ENCODE measurements at places on chromosomes 2 and 18.

DNA sequence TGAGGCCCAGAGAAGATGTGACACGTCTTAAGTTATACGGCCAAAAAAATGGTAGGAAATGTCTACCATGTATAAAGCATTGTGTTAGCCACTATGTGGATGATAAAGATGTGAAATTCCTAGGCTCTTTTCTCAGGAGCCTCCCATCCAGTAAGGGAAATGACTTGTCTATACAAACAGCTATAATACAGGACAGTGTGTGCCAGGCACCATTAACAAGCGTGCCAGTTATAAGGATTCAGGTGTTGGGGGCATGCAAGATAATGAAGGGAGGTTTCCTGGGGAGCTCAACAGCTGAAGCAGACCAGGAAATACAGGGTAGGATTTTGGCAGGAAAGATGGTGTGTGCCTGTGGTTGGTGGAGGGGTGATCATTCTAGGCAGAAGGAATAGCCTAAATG is 37.6 kb downstream of the ALPK2 start:
- ATAC-seq = no peak

GRCh38 chr2:98395977-98396376 is 48.7 kb upstream of the INPP4A start:
- no peak for ATAC-seq

DNA sequence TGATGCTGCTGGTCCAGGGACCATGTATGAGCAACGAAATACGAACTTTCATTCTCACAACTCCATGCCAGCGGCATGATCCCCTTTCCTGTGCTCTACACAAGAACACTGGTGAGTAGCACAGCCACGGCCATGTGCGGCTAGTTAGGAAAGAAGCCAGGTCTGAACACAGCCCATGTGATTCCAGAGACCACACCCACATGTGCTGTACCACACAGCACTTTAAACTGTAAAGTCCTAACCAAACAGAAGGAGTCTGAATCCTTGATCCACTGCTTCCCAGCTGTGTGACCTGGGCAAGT is 33.0 kb upstream of the ACAA2 start:
- no peak for ATAC-seq

DNA sequence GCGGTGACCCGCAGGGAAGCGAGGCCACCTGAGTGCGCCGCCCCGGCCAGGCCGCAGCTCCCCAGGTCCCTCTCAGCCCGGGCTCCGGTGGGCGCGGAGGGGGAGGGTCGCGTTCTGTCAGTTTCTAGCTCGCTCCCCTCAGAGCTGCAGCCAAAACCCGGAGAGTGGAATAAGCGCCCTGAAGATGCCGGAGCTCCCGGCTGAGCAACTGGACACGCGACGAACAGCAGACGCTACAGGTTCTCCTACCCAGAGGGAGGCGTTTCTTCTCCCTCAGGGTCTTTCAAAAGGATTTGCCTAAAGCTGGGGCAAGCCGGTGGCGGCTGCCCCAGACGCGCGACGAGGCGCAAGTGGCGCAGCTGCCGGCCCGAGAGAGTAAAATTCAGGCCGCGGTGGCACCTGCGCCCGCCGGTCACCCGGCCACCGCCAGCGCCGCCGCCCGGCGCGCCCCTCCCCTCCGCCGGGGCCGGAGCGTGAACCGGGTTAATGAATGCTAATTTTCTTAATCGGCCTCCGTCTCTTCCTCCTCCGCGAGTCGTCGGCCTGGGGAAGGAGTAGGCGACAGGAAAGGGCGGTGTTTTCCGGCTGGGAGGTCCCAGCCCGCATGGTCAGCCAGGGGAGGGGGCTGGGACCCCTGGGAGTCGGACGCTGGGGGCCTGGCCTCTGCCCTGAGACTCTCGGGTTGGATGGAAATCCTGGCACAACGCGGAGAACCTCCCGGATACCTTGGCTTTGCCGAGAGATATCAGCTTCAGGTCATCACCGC is 845 bp upstream of the CDC42EP3 start:
- ATAC-seq = peak; percentile 71

DNA sequence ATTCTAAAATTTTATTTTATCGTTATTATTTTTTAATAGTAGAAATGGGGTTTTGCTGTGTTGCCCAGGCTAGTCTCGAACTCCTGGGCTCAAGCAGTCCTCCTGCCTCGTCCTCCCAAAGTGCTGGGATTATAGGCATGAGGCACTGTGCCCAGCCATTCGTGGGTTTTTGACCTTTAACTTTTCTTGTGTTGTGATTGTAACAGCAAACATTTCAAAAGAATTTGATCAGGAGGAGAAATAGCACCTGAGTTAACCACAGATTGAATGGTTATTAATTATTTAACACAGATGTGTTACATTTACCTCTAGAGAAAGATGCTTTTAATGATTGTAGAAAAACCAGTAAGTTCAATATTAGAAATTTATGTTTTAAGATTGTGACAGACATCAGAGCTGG is 132.0 kb downstream of the HAUS1 start:
- no peak for ATAC-seq

DNA sequence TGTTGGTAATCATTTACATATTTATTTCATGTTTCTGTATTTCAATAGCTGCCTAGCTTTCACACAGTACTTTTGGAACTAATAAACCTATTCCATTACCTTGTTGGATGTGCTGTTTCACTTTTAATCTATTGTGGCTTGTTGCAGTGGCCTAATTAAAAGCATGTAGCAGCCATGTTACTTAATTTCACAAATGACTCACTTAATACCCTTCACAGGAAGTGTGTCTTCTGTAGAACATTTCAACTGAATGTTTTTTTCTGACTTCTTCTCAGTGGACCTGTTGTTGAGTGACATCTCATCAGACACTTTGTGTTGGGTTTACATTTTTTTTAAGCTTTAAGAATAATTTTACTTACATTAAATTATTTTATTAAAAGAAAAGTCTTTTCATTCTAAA is 260.5 kb upstream of the THUMPD2 start:
- ATAC-seq = no peak

DNA sequence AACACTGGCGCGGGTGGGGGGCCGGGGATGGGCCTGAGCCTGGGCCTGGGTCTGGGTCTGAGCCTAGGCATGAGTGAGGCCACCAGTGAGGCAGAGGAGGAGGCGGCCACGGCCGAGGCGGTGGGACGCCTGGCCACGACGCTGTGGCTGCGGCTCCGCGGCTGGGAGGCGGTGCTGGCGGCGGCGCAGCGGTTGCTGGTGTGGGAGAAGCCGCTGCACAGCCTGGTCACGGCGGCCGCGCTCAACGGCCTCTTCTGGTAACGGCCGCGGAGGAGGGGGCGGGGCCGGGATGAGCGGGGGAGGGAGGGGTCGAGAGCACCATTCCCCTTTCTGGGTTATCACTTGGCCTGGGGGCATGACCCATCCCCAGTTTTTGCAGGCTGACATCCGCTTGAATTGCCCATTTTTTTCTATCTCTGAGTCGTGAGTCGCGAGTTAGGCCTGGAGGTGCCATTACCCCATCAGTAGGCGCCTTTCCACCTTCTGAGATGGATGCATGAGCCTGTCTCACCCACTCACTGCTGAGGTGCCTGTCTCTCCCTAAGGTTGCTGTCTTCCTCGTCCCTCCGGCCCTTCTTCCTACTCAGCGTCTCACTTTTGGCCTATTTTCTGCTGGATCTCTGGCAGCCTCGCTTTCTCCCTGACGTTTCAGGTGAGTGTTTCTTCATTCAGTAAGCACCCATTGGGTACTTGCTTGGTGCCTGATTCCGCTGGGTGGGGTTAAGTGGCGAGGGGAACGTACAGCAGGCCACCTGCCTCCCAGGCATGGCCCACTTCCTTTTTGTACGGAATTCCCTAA is 501 bp downstream of the RETREG2 start:
- peak; percentile 18 for ATAC-seq

GRCh38 chr2:152062125-152063091 is 36.4 kb downstream of the CACNB4 start:
- ATAC-seq = peak; percentile 36

- ATAC-seq = no peak
These were observed 43.2 kb downstream of the IL1R2 start for GRCh38 chr2:102034683-102035548.

- ATAC-seq = no peak
These were observed 31.9 kb downstream of the MYO7B start for GRCh38 chr2:127567351-127567854.

DNA sequence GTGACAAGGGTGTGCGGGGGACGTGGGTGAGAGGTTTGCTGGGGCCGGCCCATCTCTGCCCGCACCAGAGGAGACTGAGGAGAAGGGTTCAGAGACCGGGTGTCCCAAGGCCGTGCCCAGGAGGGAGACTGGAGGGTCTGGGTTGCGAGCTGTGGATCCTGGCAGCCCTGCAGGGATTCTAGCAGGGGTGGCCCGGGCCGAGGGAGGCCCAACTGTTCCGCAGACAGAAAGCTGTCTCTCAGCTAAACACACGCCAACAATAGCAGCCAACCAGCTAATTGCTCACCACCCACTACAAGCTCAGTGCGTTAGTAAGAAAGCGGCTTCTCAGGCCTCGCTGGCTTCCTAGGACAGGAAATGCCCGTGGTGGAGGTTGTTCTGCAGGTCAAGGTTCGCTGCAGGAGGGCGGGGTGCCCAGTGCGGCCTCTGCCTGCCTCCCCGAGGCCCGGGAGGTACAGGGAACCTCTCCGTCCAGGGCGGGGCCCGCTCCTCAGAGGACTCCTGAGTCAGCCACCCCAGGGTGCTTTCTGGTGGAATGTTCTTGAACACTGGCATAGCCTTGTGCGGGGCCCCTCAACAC is 282.0 kb upstream of the PXDN start:
- peak; percentile 35 for ATAC-seq

Data from stimulated activated memory B cell treated with anti-CD40 and anti-IgM and Interleukin-4, amounts not matched to agents 10 μg/mL and 1 μg/mL and 100 μg/mL, for 72 hours (primary cell).